ENCODE measurements at places on chromosomes 16 and 17. TPM values are rescaled to one million over a fixed set of nuclear protein-coding genes. Genes with fewer than 3 reads are reported as not detected.

DNA sequence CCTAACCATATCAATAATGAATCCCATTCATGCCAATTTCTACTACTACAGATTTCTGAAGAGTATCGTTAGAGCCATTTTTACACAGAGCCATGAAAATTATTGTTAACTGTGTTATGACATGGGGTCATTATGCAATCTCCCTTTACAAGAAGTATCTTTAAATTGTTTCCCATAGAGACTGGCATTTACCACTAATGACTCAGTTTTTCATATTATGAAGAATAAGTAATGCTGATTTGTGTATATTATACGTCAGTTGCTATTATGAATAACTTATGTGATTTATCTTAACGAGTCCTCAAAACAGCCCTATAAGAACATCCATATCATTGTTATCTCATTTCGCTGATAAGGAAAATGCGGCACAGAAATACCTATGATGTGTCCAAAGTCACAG is 173.8 kb downstream of the KCNJ2 start:
- no peak for DNase-seq

- no peak for DNase-seq
Measured at GRCh38 chr17:14201021-14201987, 35.4 kb downstream of the CDRT15 start.

- DNase-seq: no peak
Measured at GRCh38 chr17:55563363-55563762, 52.1 kb upstream of the SMIM36 start.

DNA sequence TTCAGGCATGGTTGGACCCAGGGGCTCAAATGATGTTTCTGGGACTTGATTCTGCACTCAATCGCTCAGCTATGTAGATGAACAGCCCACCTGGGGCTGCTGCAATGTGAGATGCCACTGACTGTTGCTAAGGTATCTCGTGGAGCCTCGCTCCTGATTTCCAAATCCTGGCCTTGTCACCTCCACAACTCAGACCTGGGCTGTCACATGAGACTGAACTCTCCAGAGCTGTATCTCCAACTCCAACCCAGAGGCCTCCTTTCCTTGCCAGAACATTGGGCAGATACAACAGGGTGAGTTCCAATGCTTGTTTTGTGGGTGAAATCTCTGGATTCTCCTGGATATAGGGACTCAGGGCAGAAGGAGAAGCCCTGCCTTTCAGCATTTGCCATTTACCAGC is 79.5 kb downstream of the GNAO1 start:
- no peak for DNase-seq

DNA sequence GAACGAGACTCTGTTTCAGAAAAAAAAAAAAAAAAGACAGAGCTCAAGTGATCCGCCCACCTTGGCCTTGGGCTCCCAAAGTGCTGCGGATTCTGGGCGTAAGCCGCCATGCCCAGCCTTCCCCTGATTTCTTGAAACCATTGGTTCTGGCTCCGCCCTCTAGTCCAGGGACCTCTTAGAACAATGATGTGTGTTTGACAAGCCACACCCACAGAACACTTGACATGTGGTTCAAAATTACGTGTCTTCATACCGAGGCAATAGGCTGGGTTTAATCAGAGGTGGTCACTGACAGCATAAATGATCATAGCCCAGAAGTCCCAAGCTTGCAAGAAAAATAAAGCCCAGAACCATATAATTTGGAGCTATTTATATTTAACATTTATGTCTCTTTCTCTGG is 23.0 kb downstream of the KNOP1 start:
- DNase-seq: no peak

DNA sequence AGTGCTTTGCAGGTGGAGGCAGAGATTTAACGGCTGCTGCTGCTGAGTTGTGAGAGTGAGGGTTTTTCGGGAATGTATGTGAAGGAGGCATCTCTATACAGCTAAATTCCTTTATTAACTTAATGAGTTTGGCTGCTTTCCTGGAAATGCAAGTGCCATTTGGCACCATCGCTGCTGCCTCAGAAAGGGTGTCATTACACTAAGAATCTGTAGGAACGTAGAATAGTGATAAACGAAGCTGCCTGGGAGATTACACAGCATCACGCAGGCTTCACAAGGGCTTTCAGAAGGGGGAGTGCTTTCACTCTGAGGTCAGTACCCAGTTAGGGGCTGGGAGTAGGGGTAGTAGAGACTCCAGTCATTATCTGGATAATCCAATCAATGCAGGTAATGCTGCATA is 14.1 kb upstream of the NLRP1 start:
- DNase-seq: no peak

GRCh38 chr17:45429339-45430005 is 3.2 kb downstream of the ARHGAP27 start:
- DNase-seq: no peak

DNA sequence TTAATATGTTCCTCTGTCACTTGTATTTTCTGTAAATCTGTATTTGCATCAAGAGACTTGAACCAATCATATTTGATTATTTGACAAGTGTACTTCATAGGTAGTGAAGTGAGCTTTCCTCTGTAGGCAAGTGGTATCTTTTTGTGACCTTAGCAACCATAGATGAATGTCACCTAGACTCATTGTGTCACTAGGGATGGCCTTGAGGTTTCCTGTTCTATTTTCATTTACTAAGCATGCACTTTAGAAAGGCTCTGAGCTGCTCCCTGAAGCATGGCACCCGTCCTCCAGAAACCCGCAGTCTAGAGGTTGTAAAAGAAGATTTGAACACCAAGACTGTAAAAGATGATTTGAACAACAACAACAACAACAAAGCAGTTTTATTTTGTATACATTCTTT is 151.7 kb downstream of the PRKCB start:
- DNase-seq: no peak

DNA sequence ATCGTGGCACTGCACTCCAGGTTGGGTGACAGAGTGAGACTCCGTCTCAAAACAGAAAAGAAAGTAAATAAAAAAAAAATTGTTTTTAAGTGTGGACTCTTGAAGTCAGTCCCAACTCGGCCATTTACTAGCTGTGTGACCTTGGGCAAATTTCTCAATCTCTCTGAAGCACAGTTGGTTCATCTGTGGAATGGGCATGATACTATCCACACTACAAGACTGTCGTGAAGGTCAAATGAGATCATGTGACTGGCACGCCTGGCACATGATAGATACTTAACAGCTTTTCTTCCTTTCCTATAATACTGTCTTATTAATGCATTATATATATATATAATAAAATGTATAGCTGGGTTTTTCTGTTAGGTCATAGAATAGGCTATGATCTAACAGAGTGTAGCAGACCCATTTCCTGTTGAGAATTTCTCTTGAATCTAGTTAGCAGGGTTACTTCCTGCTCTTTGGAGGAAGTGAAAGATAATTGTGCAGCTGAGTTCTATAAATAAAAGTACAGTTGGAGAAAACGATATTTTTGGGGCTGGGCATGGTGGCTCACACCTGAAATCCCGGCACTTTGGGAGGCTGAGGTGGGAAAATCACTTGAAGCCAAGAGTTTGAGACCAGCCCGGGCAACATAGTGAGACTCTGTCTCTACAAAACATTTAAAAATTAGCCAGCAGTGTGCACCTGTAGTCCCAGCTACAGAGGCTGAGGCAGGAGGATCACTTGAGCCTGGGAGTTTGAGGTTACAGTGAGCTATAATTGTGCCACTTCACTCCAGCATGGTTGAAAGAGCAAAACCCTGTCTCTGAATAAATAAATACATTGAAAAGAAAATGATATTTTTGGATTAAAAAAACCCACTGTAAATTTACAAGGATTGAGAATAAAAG is 7.3 kb downstream of the MILR1 start:
- DNase-seq: no peak

The GPR142 gene
- not detected for polyA plus RNA-seq

The KRT27 gene
- not detected for polyA plus RNA-seq

The TBC1D3E gene
- 0.03 TPM for polyA plus RNA-seq
